ENCODE measurements at places on chromosomes 6 and 20. TPM values are rescaled to one million over a fixed set of nuclear protein-coding genes. Genes with fewer than 3 reads are reported as not detected.

DNA sequence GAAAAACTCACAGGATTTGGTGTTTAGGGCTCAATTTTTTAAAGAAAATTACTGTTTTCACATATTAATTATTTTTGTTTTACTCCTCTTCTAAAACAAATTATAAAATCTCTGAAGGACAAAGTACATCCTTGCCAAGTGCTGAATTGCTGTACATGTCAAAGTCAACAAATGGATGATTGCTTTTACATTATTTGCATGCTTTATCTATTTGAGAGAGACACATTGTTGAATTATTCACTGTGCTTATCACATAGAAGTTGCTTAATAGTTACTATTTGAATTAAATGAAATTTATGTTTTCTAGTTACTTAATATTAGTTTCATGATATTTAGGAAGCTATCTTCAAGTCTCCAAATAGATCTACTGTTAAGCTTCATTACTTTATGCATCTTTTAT lies 318.6 kb upstream of the PTCHD4 start:
- H3K4me3 ChIP-seq, result no peak overlapping the region
- DNase-seq, result no peak
- H3K4me1 ChIP-seq, result no peaks in the 10 kb centered on the region
- H3K27me3 ChIP-seq, result no peaks in the 10 kb centered on the region

DNA sequence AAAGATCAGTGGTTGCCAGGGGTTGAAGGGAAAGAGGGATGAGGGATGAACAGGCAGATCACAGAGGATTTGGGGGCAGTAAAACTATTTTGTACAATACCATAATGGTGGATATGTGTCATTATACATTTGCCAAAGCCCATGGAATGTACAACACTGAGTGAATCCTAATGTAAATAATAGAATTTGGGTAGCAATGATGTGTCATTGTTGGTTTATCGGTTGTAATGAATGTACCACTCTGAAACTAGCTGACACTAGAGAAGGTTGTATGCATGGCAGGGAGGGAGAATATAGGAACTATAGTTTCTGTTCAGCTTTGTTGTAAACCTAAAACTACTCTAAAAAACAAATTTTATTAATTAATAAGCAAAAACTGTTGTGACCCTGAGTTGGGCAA lies 17.8 kb upstream of the ASF1A start:
- no peaks in the 10 kb centered on the region for H3K27me3 ChIP-seq
- no peak overlapping the region for H3K27ac ChIP-seq
- no peak for DNase-seq
- H3K4me1 ChIP-seq, result peaks cover 14% of the 10 kb centered on the region

PERP gene
- total RNA-seq, result 7.0 TPM

DNA sequence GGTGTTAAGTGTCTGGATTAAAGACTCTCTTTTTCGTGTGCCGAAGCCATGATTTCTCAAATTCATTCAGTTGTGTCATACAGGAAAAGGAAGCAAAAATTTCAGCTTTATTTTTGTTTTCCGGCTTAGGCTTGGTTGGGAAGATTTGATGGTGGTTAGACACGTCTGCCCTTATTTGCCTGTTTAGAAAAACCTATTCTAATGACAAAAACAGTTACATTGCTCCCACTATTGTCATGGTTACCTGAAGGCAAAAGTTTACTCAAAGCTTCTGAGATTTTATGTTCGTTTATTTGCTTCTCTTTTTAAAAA lies 982 bp downstream of the DNAJC5 start:
- H3K36me3 ChIP-seq, result peaks cover 29% of the 10 kb centered on the region
- peak overlapping the region; percentile 94 for H3K27ac ChIP-seq
- no peaks in the 10 kb centered on the region for H3K27me3 ChIP-seq
- H3K4me3 ChIP-seq, result peak overlapping the region; percentile 97
- DNase-seq, result no peak

CALHM4 gene
- total RNA-seq, result not detected

ALDH5A1 gene
- 11.4 TPM for total RNA-seq

GRCh38 chr20:12592756-12593155 lies 416.0 kb upstream of the SPTLC3 start:
- H3K36me3 ChIP-seq, result no peaks in the 10 kb centered on the region
- no peak overlapping the region for H3K4me3 ChIP-seq
- no peaks in the 10 kb centered on the region for H3K27me3 ChIP-seq
- no peak overlapping the region for H3K27ac ChIP-seq
- DNase-seq, result no peak

OPN5 gene
- not detected for total RNA-seq

DNA sequence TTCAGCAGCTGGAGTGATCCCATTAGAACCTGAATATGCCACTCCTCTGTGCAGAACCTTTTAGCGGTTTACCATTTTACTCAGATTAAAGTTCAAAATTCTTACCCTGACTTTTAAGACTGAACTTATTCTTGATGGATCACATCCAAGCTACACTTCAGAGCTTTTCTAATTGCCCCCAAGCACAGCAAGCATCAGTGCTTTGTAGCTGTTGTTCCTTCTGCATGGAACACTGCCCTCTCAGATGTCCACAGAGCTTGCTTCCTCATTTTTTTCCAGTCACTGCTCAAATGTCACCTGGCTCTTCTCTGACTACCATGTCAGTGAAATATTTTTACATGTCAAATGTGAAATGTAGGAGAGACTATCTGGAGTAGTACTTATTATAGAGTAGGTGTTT lies 1.6 kb upstream of the SLC35B3 start:
- no peak for DNase-seq
- H3K4me1 ChIP-seq, result peaks cover 26% of the 10 kb centered on the region
- peak overlapping the region; percentile 38 for H3K27ac ChIP-seq

TENT5A gene
- total RNA-seq, result 0.53 TPM

DSE gene
- 3.8 TPM for total RNA-seq

TAAR5 gene
- not detected for total RNA-seq

HCRTR2 gene
- not detected for total RNA-seq

DNA sequence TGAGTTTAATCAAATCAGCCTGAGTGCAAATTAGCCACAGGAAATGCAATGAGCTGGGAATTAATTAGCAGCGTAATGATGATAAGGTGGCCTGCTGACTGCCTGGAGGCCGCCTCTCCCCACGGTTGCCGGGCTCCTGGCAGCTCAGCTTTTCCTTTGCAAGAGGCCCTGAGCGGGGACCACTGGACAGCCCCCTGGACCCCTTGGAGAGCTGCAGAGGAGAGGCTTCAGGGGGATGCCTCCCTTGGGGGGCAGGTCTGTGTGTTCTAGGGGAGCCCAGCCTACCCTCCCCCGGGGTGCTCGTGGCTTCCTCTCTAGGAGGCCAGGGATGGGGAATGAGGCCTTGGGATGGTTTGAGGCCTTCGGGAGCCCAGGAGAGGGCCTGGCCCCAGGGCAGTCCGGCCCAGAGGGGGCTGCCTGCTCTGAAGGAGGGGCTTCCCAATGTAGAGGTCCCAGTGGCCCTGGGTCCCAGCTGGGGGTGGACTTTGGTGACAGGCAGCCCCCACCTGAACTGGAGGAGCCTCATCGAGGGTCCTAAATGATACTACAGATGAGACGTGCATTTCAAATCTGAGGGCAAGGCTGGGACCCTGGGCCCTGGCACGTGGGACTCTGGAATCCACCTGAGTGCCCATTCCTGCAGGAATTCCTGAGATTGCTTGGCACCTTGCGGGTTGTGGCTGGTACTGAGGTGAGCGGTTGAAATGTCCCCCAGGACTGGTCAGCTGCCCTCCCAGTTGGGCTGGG lies 66.4 kb upstream of the BHLHE23 start:
- H3K27me3 ChIP-seq, result peaks cover 18% of the 10 kb centered on the region
- H3K4me1 ChIP-seq, result no peaks in the 10 kb centered on the region
- H3K4me3 ChIP-seq, result no peak overlapping the region

TRDN gene
- not detected for total RNA-seq

- no peaks in the 10 kb centered on the region for H3K36me3 ChIP-seq
- no peak overlapping the region for H3K27ac ChIP-seq
- H3K27me3 ChIP-seq, result peaks cover 64% of the 10 kb centered on the region
- H3K4me3 ChIP-seq, result no peak overlapping the region
These were observed 88.0 kb downstream of the DNAH8 start for GRCh38 chr6:38803129-38803528.

All from activated T-helper 2 cell treated with anti-CD3 and anti-CD28 coated beads, Interferon-gamma antibody, Interleukin-2, Interleukin-4, amounts not matched to agents 10 μg/mL and 5 μg/mL and 100 μg/mL, durations not matched to agents 14 hours and 24 hours and 36 hours (primary cell).